ENCODE measurements at places on chromosomes 6 and 20.

DNA sequence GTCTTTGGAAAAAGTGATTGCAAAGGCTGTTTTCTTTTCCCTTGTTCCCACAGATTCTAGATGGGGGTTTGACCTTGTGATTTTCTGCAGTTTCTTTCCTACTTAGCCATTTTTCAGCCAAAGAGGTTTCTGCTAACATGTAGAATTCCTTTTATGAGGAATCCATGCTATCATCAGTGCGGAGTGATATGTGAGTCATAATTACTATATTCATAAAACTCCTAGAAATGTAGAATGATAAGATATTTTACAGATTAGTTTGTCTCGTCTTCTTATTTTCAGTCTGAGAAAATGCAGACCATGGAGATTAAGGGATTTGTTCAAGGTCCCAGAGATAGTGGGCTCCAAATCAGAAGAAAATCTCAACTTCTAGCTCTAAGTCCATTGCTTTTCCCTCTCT, 98.6 kb downstream of the KCNQ5 start:
- peak; percentile 97 for DNase-seq

DNA sequence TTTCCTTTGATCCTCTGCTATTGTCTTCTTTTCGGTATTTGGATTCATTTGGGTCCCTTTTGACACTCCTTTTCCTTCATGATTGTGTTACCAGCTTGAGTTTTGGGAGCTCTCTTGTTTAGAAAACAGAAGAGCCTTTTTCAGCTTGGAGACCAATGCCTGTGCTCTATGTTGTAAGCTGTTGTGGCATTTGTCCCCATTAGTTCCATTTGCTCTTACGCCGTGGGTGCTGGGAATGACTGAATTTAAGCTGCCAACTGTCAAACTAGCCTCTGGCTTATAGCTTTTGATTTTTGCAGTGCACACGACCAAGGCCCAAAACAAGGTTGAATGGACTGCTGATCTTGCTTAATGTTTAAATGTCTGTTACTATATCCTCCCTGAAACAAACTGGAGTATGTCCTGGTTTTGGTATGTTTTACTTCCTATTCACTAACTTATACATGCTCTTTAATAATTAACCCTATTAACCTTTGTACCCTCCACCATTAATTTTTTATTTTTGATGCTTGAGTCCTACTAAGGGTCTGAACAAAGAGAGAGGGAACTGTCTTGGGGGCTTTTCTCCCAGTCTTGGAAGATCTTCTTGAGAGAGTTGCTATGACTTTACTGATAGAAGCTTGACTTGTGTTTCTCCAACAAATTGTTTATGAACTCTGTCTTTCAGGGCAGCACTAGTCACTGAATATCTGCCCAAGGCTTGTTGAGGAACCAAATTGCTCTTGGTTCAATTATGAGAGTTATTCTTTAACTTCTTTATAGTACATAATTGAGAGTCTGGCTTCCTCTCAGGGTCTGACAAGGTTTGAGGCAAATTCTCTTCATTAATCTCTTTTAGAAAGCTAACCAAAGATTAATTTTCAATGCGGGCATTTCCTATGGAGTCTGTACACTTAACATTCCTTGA, 100.3 kb upstream of the SIRPG start:
- DNase-seq = no peak

DNA sequence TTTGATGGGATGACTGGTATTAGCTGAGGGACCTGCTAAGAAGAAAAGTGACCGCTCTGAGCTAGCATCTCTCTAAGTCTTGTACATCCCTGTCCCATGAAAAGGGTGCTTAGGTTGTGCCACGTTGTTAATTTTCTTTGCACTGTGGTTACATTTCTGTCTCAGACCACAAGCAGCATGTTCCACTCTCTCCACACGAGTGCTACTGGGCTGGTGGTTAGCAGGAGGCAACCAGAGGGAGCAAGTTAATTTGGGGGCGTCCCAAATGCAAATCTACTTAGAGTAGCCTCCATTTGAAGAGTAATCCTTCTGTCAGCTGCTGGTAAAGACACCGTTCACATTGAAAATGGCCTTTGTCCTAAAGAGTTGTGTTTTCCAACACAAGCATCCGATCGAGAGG, 3.4 kb upstream of the SCML4 start:
- no peak for DNase-seq

- DNase-seq = peak; percentile 69
These were observed 45.5 kb downstream of the ANKS1A start for GRCh38 chr6:34934516-34934915.

DNA sequence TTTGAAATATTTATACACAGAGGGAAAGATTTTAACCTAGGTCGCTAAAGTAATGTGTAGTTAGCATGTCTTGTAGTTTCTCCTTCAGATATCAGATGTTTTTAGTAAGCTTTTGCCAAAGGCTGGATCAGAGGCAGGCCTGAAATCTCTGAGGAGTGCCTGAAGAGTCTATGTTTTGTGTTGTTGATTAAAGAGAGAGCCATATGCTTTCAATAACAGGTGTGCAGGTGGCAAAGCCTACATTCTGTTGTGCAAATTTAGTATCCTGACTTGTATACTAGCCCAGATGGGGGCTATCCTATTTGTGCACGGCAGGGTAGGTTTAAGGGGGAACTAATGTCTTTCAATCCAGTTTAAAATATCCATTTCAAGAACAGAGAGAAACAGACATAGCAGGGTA, 167.1 kb upstream of the ATXN1 start:
- no peak for DNase-seq

DNA sequence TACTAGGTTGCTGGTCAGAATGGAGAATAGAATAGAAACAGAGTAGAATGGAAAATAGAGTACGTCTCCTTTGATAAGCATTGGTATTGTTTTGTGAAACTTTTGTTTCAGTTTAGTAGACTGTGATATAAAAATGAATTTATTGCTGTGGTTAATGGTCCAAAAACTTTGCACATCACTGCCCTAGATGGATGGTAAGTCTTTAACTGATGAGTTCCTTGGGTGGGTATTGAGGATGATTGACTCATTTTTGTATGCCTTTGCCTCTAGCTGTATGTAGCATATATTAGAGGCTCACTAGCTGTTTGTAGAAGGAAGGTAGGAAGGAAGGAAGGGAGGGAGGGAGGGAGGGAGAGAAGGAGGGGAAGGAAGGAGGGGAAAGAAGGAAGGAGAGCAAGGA, 48.3 kb downstream of the ZDHHC14 start:
- no peak for DNase-seq

DNA sequence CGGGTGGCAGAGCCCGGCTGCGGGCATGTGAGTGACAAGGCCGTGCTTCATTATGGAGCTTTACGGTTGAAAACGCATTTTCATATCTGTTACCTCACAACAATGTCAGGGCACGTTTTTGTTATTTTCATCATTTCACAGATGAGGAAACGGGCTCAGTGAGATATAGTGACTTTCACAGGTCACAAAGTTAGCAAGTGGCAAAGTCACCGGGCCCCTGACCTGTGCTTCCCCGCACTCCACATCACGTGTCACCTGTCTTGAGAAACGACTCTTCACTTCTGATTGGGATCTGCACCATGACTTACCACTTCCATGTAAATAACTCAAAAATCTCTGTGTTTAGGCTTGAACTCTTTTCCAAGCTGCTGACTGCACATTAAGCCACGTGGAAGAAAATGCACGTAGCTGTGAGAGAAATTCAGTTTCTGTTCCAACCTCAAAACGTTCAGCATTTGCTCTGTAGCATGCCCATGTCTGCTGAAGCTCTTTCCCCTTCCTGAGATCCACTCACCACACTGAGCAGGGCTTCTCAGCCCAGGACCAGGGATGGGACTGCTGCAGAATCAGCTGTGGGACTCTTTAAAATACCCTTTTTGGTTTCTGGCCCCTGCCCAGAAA, 107.2 kb downstream of the ARMC2 start:
- DNase-seq = no peak

- no peak for DNase-seq
These were observed 231.8 kb downstream of the SOD2 start for GRCh38 chr6:159461266-159461665.

- no peak for DNase-seq
These were observed 10.3 kb downstream of the RIN2 start for GRCh38 chr20:19768325-19768842.

- DNase-seq = no peak
These were observed 1.5 kb downstream of the PABPC1L start for GRCh38 chr20:44911264-44911921.

- DNase-seq = no peak
These were observed 5.5 kb downstream of the KATNA1 start for GRCh38 chr6:149642829-149643580.

- no peak for DNase-seq
These were observed 17.3 kb upstream of the POU5F1 start for GRCh38 chr6:31187780-31188194.

GRCh38 chr6:128538763-128539162, 18.4 kb upstream of the PTPRK start:
- DNase-seq = no peak

GRCh38 chr6:116289876-116290275, 10.1 kb upstream of the TSPYL1 start:
- no peak for DNase-seq

DNA sequence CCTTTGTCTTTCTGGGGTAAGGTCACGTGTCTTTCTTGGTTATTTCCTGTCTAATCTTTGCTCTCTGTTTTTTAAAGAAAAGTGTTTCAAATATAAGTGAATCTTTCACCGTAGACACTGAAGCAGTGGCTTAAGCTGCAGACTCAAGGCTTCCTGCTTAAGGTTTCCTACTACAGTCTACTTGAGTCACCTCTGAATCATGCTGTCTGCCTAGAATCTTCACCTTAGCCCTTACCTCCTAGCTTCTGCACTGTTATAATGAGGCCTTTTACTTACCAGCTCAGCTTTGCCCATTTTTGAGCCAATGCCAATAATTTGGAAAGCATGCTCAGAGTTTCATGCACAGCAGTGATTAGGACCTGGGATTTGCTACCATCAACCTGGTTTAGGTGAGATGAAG, 30.6 kb downstream of the ADGRF4 start:
- DNase-seq = no peak

DNA sequence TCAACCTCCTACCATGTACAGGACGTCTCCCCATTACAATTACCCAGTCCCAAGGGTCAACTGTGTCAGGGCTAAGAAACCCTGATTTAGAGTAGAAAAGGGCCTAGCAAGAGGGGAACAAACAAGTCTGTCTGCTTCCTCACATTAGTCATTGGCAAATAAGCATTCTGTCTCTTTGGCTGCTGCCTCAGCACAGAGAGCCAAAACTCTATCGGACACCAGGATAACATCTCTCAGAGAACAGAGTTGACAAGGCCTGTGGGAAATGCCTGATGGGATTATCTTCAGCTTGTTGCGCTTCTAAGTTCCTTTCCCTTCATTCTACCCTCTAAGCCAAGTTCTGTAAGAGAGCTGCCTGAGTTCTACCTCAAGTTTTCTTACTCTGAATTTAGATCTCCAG, 19.0 kb upstream of the VSX1 start:
- DNase-seq = no peak

DNA sequence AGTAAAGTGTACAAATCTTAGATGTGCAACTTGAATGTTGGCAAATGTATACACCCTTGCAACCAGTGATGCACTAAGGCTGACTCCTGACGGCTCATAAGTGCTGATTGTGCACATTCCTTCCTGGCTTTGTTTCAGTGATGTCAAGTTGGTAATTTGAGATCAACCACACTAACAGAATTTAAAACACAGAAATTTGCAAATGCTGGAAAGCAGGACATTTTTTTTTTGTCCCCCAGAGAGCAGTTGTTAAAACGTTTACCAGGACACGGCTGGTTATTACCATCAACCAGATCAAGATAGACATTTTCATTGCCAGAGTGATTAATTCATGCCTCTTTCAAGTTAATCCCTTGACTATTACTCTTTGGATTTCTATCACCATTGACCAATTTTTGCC, 735.6 kb downstream of the RFPL4B start:
- DNase-seq = peak; percentile 66

GRCh38 chr20:2807019-2807418, 6.6 kb upstream of the CPXM1 start:
- no peak for DNase-seq

DNA sequence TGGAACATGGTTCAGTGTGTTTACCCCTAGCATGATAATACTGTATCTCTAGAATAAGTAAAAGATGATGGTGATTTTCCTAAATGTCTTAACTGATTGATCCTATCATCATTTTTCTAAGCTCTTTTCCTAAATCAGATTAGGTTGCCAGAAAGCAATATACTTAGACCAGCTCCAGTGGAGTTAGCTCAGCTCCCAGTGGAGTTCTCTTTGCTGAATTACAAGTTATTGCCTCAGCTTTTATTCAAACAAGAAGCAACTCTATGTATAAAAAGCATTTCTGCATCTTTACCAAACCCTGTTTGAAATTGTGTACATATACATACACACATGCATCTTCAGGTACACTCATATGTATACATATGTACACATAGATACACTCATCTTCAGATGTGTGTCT, 44.9 kb downstream of the SNX9 start:
- no peak for DNase-seq

DNA sequence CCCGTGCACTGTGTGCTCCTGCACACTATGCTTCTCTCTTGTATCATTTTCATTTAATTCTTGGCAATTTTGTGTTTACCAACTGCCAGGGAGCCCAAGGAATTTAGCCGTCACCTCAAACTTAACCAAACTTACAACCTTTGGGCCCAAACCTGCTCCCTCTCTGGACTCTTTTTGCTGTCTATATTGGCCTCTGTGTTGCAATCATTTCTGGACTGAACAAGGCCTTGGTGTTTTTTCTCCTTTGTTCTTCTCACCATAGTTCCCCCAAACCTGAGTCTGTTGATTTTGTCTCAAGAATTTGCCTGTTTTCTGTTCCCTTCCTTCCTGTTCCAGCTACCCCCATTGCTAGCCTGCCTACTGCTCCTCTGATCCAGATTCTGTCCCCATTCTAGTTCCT, 19.2 kb downstream of the DCBLD1 start:
- DNase-seq = no peak

DNA sequence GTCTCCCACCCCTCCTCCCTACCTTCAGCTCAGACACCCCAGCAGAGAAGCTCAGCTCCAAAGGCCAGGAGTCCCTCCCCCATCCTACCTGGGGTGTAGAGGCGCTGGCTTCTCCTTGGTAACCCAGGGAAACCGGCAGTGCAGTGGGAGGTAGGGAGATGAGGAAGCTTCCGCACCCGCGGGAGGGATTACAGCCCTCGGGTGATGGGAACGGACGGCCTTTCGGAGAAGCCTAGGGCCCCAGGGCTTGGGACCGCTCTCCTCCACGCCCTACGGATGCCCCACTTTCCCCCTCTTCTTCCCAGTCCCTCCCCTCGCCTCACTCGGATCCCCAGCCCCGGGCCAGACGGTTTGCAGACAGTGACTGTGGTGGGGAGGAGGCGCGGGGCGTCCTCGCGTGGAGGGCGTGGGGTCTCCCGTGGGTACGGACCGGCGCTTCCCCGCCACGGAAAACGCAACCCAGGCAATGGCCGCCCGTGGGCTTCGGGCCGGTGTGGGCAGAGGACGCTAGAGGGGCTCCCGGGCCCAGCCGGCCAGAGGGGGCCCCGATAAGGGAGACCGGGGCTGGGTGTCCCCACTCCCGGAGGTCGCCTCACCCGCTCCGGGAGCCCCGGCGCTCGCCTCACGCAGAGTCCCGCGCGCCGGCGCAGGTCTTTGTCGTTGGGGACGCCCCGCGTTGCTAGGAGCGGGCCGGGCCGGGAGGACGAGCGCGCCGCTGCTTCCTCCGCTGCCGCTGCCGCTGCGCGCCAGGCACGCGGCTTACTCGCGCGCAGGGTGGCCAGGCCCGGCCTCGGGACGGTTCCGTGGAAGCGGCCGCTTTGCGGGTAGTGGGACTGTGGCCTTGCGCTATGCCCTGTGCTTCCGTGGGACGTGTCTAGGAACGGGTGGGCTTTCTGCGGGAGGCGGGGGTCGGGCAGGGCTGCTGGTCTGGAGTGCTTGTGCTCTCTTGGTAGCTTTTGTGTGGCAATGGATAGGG, 15.8 kb downstream of the AARS2 start:
- peak; percentile 31 for DNase-seq

GRCh38 chr20:11979306-11979990, 61.8 kb downstream of the BTBD3 start:
- no peak for DNase-seq

All from umbilical cord (tissue), 2 donors.